Activated CD8-positive, alpha-beta memory T cell treated with anti-CD3 and anti-CD28 coated beads, Interleukin-2, amount 50 U/mL, for 48 hours (primary cell): ENCODE measurements at places on chromosomes 3 and 15.

DNA sequence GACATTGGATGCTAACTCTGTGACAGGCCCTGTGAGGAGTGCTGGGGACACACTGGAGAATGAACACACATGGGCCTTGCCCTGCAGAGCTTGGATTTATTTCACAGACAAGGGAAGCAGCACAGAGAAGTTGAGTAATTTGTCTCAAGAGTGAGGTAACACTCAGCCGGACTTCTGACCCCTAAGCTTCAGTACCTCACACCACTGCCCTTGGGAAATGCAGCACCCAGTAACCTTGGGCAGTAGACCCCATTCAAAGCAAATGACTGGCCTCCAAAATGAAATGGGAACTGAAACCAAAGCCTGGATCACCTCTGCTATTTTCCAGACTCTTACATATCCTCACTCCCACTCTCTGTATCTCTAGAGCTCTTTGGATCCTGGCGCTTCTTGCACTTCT lies 37.3 kb downstream of the RFT1 start:
- DNase-seq: no peak

- no peak for DNase-seq
Measured at GRCh38 chr3:40042752-40043443, 233.5 kb downstream of the MYRIP start.

- DNase-seq: peak; percentile 100
Measured at GRCh38 chr3:101676765-101677435, at the start of gene ZBTB11. Gene ZBTB11, minus strand, starts transcription at chr3:101677132. Its CDS starts 218 bp downstream, at chr3:101676914.

- no peak for DNase-seq
Measured at GRCh38 chr3:41690766-41691563, 270.9 kb downstream of the ULK4 start.

- no peak for DNase-seq
Measured at GRCh38 chr3:154210986-154211385, 89.8 kb downstream of the ARHGEF26 start.

GRCh38 chr15:97876281-97876675 lies 84.2 kb upstream of the ARRDC4 start:
- no peak for DNase-seq
